GDM1 (cell line): ENCODE measurements at places on chromosomes 12 and 14.
A peak's percentile ranks its signal among the peaks of the same experiment; 100 is the strongest.

DNA sequence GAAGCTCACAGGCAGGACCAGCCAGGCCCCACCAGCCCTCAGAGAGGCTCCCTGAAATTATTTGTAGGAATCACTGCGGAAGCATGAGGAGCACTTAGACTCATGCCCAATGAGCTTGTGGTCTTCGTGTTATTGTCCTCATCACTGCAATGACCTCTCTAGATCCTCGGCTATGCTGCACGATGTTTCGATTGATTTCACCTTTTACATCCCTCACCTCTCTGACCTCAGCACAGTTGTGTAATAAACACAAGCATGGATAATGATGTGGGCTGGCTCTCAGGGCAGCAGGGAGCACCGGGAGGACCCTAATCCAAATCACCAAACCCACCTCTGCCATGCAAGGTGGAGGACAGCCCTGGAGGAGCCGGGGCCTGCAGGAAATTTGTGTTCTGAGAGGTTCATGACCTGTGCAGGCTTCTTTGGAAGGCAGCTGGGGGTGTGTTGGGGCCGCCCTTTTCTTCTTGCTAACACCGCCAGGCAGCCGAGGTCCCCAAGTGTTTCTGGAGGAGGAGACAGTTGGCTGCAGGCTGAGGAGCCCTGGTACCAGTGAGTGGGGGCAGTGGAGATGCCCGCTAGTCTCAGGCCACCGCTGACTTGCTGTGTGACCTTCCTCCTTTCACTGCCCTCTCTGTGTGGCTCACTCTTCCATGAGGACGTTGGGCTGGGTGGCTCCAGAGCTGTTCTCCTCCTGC lies 29.5 kb upstream of the EML1 start:
- DNase-seq, result no peak

DNA sequence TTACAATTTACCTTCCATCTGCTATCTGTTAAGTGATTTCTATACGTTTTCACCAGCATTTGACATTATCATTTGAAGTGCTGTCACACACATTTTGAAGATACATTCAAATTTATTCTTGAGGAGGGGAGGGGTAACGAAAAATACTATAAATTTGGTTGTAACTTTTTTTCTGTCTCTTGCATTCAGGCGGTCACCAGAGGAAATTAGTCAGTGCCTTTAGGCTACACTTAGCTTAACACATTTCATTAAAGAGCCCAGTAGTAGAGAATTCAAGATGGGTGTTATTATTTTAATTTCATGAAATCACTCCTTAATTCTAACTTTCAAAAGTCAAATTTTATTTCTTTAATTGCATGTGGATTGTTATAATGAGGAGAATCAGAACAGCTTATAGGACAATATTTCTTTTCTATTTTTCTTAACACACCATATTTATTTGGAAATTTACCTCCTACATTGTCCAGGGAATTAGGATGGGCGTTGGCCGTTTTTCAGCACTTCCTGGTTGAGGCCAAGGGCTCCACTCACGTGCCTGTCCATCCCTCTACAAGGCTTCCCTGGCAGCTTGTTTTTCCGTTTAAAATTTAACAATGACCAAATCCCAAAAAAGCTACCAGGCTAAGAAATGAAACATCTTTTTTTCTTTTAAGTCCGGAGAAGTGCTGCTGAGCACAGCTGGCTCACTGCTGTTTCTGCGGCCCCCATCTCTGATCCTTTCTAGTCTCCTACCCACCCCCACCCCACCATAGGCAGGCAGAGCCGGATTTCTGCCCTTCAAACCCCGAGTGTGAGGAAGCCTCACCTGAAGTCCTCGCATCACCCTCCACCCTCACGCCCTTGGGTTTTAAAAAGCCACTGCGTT lies 1.1 kb upstream of the FAR2 start:
- no peak for DNase-seq

GRCh38 chr12:26833743-26834490 lies 923 bp upstream of the ITPR2 start:
- no peak for DNase-seq

DNA sequence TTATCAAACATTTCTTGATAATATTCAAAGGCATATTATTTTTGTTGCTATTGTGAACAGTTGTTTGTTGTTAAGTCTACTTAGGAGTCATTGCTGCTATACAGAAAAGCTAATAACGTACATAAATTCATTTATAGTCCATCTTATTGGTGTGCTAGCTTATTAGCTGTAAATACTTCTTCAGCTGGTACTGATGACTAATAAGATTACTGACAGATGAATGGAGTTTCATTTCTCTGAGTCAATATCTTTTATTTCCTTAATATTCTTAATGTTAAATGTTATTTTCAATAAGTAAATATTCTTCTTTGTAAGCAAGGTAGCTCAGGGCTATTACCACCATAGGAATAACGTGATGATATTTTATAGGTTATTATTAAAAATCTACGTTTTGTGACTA lies 139.4 kb upstream of the SLCO1C1 start:
- no peak for DNase-seq

DNA sequence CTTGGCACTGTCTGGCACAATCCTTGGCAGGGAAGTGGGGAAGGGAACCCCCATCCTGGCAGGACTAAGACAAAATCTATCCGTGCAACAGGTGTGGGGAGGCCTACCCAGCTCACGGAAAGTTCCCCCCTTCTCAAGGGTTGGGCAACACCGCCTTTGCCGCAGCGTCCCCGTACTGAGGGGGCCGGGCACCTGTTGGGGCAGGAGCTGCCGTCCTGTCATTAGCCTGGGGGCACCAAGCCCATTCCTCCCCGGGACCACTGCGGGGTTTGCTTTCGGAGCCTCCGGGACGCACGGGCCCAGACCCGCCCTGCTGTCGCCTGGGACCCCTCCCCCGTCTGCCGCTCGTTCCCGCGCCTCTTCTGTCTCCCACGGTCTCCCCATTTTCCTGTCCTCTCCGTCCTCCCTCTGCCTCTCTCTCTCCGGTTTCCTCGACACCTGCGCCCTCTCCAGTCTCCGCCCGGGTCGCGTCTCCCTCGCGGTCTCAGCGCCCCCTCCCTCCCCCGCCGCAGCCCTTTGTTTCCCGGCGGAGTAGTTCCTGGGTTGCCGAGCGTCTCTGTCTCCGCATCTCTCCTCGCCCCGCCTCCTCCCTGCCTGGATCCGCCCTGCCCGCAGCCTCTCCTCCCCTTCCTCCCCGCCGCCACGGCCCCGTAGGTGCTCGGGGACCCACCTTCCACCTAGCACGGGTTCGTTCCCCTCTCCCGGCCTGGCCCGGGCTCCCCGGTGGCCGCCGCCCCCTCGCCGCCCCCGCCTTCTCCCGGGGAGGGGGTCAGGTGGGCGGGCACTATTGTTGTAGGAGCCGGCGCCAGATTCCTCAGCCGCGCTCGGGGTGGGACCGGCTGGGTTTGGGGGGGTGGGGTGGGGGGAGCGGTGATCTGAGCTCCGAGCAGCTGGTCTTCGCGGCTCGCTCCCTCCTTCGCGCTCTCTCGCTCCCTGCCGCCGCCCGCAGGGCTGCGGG lies at the start of gene CACNB3:
CACNB3 (plus strand) TSS at position 624 of the 958 bp plus-strand sequence. CDS start 434 bp downstream, outside the sequence.
- peak; percentile 20 for DNase-seq

DNA sequence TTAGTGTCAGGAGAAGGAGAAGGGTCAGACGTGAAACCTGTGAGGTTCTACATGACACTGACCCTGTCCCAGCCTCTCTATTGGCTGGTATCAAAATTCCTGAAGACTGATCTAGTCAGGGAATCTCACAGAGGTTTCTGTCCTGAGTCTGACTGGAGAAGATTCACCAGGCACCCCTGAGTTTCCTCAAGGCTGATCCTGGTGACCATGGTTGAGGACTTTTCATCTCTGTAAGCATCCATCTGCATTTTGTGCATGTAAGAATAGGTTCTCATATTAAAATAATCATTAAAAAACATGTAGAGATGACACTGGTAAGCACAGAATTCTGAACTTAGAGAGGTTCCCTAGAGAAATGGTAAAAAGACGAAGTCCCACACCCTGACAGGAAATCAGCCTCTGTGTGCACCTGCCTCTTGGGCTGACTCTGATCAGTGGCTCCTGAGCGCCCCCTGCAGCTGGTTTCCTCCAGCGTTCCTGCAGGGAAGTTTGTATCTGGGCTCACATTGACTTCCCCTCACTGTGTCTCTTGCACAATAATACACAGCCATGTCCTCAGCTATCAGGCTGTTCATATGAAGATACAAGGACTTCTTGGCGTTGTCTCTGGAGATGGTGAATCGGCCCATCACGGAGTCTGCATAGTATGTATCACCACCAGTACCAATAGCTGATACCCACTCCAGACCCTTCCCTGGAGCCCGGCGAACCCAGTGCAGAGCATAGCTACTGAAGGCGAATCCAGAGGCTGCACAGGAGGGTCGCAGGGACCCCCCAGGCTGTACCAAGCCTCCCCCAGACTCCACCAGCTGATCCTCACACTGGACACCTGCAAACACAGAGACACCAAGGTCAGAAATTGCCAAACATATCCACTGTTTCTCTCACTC lies 991.9 kb downstream of the TMEM121 start:
- peak; percentile 75 for DNase-seq

- DNase-seq, result no peak
Measured at GRCh38 chr12:666766-667308, 3.6 kb upstream of the NINJ2 start.

DNA sequence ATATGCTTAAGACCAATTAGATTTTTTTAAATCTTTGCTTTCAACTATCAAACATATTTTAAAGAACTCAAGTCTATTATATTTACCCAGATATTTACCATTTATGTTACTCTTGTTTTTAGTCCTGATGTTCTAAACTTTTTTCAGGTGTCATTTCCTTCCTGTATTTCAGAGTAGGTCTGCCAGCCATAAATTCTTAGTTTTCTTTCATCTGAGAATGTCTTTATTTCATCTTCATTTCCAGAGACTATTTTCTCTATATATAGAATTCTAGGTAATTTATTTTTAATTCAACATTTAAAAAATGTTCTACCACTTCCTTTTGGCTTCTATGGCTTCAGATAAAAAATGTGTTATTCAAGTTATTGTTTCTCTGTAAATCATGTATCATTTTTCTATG lies 218.2 kb upstream of the AMIGO2 start:
- DNase-seq, result no peak

DNA sequence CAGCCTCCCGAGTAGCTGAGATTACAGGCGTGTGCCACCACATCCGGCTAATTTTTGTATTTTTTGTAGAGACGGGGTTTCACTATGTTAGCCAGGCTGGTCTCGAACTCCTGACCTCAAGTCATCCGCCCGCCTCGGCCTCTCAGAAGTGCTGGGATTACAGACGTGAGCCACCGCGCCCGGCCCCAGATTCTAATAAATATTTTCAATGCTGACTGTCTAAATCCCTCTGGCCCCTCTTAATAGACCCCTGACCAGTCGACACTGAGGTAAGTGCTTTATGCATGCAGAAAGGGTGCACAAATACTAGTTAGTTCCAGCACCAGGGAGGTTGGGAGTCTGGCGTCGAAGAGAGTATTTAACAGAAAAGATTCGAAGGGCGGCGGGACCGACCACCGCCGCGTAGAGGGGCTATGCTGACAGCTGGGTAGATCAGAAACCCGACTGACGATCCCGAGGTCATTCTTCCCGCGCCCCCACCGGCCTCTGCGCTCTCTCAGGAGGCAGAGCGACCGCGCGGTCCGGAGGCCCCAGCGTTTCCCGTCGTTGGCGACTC lies 1.1 kb upstream of the SPATS2 start:
- DNase-seq, result no peak

DNA sequence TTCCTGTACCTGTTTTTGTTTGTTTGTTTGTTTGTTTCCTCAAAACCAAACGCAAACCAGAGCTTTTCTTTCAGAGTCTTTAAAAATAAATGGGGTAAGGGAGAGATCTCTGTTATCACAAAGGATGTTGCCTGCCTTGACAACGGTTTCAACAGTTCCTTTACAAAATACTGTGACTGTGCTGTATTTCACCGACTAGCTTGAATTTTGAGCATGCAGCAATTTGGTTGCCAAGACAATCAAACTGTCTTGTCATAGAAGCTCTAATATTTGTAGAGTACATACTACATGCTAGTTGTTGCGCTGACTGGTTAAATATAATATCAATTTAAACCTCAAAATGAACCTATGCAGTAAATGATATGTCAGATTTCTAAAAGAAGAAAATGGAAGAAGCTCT lies 22.4 kb upstream of the TCP11L2 start:
- DNase-seq, result no peak

GRCh38 chr14:98328496-98328895 lies 943.5 kb downstream of the BCL11B start:
- no peak for DNase-seq

DNA sequence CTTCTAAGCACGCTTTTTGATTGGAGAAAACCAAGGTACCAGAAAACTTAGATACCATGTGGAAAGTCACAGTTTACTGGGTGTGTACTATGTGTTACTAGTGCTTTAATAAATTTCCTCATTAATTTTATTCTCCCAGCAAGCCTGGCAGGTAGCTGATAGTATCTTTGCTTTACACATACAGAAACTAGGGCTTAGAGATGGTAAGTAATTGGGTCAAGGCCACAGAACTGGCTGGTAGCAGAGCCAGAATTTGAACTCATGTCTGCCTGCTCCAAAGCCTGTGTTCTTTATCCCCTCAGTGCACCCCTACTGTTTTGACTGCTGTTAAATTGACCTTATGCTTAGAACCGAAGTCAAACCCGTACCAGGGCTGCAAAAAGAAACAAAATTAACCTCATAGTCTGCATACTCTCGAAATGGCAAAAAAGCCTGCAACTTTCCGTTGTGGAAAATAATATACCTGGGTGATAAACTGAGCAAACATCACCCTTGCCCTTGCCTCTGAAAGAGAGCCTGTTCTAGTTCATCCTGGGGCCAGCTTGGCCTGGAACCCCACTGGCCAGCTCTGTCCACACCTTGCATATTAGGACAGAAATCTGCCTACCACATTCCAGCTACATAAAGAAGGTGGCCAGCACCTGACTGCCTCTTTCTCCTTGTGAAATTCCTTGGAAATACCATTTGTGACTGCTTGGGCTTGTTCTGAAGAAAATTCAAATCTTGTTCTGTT lies 118.9 kb downstream of the ETV6 start:
- no peak for DNase-seq

GRCh38 chr12:104623883-104624282 lies 167.1 kb downstream of the CHST11 start:
- no peak for DNase-seq

DNA sequence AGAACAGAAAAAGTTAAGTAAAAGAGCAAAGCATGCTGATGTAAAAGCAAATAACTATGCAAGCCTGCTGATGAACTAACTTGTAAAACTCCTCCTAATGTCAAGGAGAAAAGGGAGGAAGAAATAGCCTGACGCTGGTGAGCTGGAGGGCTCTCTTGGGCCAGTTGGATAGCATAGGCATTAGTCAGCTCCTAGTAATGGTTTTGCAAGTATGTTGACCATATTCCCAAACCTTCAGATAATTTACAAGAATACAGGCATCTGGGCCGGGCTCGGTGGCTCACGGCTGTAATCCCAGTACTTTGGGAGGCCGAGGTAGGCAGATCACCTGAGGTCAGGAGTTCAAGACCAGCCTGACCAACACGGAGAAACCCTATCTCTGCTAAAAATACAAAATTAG lies 871.4 kb downstream of the C12orf50 start:
- DNase-seq, result no peak
